GM23338 (cell line): ENCODE measurements at places on chromosomes 12 and 14. TPM values are rescaled to one million over a fixed set of nuclear protein-coding genes. Genes with fewer than 3 reads are reported as not detected.

Gene AICDA
- not detected in 2 replicates for total RNA-seq

Gene TAS2R13
- total RNA-seq = 3.6 and 6.1 TPM in 2 replicates

Gene LTBP2
- 0.49 and 2.1 TPM in 2 replicates for total RNA-seq

Gene MBIP
- 24.4 TPM in 2 replicates for total RNA-seq

Gene DUSP6
- total RNA-seq = 153 and 191 TPM in 2 replicates

- no peak for DNase-seq
- no peak overlapping the region for H3K4me3 ChIP-seq
- no peak overlapping the region; the same call in 1 of the 2 replicates for H3K27ac ChIP-seq
- H3K36me3 ChIP-seq = no peaks in the 10 kb centered on the region
These were observed 78.8 kb downstream of the ETV6 start for GRCh38 chr12:11728154-11728755.

- peaks cover 15% of the 10 kb centered on the region for H3K4me1 ChIP-seq
- H3K36me3 ChIP-seq = no peaks in the 10 kb centered on the region
- peak overlapping the region; percentile 100 for H3K27ac ChIP-seq
- DNase-seq = peak; percentile 86
These were observed 4.3 kb upstream of the ZFP36L1 start for GRCh38 chr14:68797121-68797670.

DNA sequence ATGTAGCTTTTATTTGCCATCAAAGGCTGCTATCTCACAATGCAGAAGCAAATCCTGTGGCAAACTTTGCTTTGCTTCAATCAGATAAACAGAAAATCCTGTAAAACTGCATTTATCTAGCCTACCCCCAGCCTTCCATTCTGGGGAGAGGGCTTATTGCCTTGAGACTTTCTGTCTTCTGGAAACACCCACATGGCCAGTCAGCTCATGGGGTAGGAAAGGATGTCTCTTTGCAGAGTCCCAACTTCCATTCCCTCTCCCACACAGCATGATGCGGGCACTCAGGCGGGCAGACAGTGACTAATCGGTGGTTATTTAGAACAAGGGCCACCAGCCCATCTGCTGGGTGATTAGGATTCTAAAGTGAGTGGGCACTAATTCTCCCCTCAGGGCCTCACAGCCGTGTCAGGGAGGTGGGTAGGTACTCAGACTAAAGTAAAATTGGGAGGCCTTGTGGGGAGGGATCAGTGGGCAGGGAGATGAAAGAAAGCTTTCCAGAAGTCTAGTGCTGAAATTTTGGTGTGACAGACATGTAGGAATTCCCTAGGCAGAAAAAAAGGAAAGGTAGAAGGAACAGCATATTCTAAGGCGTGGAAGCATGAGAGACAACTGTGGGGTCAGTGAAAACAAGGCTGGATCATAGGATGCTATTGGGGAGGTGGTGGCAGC is 720.5 kb downstream of the VRK1 start:
- H3K27ac ChIP-seq = no peak overlapping the region
- no peak for DNase-seq
- no peaks in the 10 kb centered on the region for H3K4me1 ChIP-seq
- H3K27me3 ChIP-seq = no peaks in the 10 kb centered on the region

- H3K4me3 ChIP-seq = peak overlapping the region; percentile 64
- H3K4me1 ChIP-seq = peaks cover 84% of the 10 kb centered on the region
- H3K27ac ChIP-seq = no peak overlapping the region
These were observed 1.4 kb downstream of the SIX1 start for GRCh38 chr14:60647837-60648248.

DNA sequence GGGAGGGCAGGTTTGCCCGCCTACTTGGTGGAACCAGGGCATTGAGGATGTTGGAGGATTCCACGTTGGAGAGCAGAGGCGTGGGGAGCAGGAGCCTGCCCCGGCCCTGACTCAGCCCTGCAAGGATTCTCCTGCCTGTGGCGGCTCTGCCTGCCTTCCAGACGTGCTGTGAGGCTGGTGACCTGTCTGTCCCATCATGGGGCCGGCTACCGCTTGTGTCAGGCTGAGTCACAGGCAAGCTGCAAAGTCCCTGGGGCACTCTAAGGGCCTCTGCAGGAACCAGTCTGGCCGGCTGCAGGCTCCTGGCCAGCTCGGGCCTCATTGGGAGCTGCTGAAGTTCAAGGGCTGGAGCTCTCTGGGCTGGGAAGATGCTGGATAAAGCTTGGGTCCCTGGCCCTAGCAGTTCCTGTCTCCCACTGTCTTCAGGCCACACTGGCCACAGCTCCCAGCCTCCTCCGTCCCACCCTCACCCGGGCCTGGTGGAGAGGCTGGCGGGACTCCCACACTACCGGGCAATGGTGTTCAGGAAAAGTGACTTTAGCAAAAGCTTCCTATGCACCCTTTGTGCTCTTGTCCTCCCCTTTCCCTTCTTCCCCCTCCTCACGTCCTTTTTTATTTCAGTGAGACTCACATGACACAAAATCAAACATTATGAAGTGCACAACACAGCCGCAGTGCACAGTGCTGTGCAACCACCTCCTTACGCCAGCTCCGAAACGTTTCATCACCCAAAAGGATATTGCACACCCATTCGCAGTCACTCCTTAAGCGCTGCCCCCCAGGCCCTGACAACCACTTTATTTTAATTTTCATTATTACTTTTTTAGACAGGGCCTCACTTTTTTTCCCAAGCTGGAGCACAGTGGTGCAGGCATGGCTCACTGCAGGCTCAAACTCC is 22.0 kb upstream of the ULK1 start:
- no peak overlapping the region for H3K4me3 ChIP-seq
- no peak for DNase-seq
- no peaks in the 10 kb centered on the region for H3K27me3 ChIP-seq
- H3K4me1 ChIP-seq = no peaks in the 10 kb centered on the region
- H3K36me3 ChIP-seq = no peaks in the 10 kb centered on the region

GRCh38 chr14:91753501-91754128 is 21.7 kb upstream of the CATSPERB start:
- no peak for DNase-seq
- no peaks in the 10 kb centered on the region for H3K27me3 ChIP-seq
- no peak overlapping the region for H3K4me3 ChIP-seq
- 0 out of 2 replicates have a peak, but pooled peaks cover 4% of the 10 kb centered on the region for H3K4me1 ChIP-seq
- no peaks in the 10 kb centered on the region for H3K36me3 ChIP-seq

DNA sequence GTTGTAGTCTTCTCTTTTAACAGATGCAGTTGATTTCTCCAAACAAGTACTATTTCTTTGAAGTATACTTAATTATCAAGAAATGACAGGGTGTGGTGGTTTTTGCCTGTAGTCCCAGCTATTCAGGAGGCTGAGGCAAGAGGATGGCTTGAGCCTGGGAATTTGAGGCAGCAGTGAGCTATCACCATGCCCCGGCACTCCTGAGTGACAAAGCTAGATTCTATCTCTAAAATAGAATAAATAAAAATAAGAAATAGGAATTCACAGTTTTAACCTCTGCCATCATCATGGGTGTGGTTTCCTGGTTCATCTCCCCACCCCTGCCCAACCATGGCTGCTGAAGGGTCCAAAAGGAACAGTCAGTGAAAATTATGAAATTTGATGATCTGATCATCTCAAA is 290.2 kb upstream of the FLRT2 start:
- H3K36me3 ChIP-seq = no peaks in the 10 kb centered on the region
- peaks cover 26% of the 10 kb centered on the region for H3K4me1 ChIP-seq
- H3K27ac ChIP-seq = no peak overlapping the region
- no peak overlapping the region for H3K4me3 ChIP-seq
- DNase-seq = no peak

GRCh38 chr12:14629832-14630710 is 62.4 kb upstream of the PLBD1 start:
- H3K4me1 ChIP-seq = peaks cover 17% of the 10 kb centered on the region
- H3K36me3 ChIP-seq = no peaks in the 10 kb centered on the region
- peak; percentile 92 for DNase-seq
- no peak overlapping the region for H3K27ac ChIP-seq

- no peak for DNase-seq
- no peaks in the 10 kb centered on the region for H3K36me3 ChIP-seq
- H3K4me3 ChIP-seq = no peak overlapping the region
- no peak overlapping the region for H3K27ac ChIP-seq
- H3K4me1 ChIP-seq = peaks cover 11% of the 10 kb centered on the region; the same call in 1 of the 2 replicates
- H3K27me3 ChIP-seq = no peaks in the 10 kb centered on the region
These were observed 429.9 kb downstream of the DAD1 start for GRCh38 chr14:22159099-22159498.

- no peaks in the 10 kb centered on the region for H3K36me3 ChIP-seq
- H3K27me3 ChIP-seq = no peaks in the 10 kb centered on the region
- H3K27ac ChIP-seq = no peak overlapping the region
- no peak overlapping the region for H3K4me3 ChIP-seq
- no peaks in the 10 kb centered on the region for H3K4me1 ChIP-seq
These were observed 407.5 kb upstream of the CLEC14A start for GRCh38 chr14:38663382-38663781.
